AG08395 (cell line): ENCODE measurements at places on chromosomes 1 and 21.

- no peak for DNase-seq
These were observed 23.2 kb downstream of the ARID4B start for GRCh38 chr1:235304549-235305451.

- DNase-seq: no peak
These were observed 437.7 kb upstream of the KAZN start for GRCh38 chr1:14160781-14161180.

DNA sequence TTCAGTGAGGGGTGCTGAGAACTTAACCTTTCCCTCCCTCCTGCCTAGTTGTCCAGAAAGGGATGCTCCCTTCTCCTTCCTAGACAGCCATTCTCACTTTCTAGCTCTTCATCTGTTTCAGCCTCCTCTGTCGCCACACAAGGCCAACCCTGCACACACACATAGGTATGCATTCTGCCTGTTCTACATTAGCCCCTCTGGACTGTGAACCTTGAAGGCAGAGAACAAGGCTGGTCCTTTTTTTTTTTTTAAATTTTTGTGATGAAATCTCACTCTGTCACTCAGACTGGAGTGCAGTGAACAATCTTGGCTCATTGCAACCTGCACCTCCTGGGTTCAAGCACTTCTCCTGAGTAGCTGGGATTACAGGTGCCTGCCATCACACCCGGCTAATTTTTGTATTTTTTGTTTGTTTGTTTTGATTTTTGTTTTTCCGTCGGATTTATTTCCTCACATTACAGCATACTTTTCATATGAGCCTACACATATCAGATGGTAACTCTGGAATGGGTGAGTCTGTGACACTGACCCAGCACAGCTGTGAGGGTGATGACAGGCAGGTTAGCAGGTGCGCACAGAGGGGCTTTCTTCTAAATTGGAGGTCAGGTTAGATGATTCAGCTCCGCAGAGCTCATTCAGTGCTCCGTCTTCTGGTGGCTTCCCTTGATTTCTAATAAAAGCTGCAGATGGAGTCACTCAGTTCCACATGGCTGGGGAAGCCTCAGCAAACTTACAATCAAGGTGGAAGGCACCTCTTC, 4.9 kb upstream of the AKR1A1 start:
- no peak for DNase-seq

DNA sequence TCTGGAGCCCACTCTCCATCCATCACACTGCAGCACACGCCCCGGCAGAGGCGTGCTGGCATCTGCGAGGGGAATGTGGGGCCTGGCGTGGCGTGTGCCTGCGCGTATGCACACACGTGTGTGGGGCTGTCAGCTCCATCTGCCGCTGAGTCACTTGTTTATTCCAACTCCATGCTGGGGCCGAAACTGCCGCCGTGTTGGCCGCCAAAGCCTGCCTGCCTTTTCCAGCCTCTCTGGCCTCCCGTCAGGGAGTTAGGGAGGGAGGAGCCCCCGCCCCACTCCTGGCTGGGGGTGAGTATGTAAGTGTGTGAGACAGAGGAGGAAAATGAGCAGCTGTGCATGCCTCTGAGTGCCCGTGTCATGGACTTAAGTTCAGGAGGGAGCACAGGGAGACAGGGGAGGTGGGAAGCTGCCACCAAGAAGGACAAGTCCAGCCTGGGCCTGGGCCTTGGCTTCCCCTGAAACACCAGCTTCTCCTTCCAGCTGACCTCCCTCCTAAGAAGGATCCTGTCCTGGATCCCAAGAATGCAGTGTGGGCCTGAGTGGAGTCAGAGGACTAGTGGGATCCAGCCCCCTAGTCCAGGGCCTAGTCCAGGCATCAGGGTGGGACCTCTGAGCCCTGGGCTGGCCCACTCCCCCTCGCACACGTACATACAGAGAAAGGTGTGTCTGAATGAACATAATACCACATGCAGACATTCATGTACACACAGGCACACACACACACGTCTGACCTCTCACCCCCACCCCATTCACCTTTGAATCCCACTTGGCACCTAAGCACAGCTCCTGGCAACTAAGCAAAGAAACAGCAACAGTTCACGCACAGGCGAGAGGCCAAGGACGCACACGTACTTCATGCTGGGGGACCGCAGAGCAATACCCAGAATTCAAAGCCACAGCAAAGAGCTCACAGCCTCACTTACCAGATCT, 24.7 kb downstream of the MEF2D start:
- peak; percentile 88 for DNase-seq

DNA sequence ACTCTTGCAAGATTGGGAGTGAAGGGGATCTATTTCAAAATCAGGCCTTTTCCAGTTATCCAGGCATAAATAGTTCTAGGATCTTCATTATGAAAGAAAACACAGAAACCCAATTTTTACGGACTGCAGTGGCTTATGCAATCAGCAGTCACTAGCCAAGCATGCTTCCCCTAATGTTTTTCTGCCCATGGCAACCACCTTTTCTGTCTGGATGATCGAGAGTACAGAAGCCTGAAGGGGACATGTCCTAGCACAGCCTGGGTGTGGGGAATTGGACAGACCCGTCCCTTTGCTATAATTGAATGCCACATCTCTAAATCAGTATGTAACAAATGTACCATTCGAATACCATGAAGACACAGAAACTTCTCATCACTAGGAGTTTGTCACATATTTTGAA, 29.8 kb upstream of the NCAM2 start:
- no peak for DNase-seq

DNA sequence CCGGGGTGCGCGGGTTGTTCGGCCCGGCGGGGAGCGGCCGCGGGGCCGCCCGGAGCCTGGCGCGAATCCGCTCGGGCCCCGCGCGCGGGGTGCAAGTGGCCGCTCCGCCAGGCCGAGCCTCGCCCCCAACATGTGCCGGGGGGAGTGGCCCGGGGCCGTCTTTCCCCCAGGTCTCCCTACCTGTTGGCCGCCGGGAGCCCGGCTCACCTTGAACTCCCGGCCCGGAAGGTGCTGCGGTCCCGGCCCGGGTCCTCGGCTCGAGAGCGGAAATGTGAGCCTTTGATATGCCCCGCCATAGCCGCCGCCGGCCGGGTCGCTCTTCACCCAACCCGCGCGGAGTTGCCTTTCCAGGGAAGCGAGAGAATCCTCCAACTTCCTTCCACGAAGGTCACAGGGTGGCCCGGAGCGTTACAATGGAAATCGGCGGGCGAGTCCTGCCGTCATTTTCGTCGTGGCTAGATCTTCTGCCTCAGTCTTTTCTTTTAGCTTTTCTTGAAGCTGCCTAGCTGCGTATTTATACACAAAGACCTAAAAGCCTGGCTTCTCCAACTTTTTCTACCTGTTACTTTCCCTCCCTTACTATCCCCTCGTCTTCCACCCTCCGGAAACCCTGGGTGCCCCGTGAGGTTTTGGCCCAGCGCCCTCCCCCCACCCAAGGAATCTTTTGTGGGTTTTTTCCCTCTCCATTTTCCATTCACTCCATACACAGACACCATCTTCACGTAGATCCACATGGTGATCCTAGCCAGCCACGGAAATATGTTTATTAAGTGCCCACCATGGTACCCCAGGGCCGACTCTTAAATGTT, 867 bp downstream of the PTGFRN start:
- DNase-seq: no peak

GRCh38 chr21:44329086-44329889, 9.9 kb downstream of the CFAP410 start:
- no peak for DNase-seq

DNA sequence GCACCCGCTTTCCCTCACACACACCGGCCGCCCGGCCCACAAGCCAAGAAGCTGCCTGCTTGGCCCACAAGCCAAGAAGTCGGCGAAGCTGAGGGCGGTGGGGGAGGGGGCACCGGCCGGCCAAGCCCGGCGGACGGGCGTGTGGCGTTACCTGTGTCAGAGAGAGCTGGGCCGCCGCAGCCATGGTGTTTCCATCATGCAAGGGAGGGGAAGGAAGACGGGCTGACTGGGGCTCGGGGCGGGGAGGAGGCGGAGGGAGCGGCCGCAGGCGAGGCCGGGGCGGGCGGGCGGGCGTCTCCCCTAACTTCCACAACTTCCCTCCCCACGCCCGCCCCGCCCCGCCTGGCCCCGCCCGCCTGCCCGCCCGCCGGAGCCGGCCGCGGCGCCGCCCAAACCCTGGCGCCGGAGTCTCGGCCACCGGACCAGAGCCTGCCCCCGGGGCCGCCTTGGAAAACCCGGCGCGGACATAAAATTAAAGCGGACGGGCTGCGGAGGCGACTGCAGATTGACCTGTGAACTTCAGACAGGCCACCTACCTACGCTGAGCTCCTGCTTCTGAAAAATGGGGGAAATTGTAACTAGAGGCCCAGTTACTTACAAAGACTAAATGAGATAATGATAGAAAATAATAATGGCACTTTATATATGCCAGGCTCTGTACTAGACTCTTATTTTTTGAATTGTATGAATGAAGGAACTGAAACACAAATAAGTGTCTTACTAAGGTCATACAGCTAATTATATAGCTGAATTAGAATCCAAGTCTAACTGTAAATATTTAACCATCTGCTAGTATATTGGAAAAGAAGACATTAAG, at the start of gene EPS15:
TSS of gene EPS15 (minus strand) at position 219 of the 817 bp plus-strand sequence. CDS start at position 184, 35 bp downstream.
- DNase-seq: peak; percentile 95

DNA sequence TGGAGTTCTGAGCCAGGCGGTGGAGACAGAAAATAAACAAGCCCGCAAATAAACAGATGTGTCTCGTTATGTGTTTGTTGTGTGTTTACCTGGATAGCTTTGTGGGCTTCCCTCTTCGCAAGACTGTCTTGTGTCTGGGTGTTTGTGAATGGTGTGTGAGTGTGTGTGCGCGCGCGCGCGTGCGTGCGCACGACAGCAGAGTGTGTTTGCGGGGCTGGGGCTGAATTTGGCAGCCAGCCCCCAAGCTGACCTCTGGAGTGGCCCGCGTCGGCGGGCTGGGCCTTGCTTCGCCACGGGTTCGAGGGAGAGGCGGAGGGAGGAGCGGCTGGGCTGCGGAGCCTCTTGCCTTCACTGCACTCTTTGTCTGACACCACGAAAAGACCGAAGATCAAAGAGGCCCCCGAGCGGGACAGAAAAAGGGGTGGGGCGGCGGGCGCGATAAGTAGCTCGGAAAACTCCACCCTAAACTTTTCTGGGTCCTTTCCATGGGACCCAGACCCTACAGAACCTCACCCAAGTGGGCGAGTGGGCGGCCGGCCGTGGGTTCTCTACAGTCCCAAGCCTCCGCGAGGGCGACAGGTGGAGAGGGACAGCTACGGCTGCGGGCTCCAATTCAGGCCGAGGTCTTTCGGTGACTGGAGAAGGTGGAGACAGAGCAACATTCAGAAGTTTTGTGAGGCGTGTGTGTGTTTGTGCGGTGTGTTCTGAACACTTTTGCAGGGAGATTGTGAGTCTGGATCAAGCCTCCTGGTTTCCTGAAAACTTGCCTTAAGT, 14.5 kb downstream of the PAX7 start:
- DNase-seq: no peak
